ENCODE measurements at places on chromosomes 16 and 17. TPM values are rescaled to one million over a fixed set of nuclear protein-coding genes. Genes with fewer than 3 reads are reported as not detected.

SEZ6L2 gene
- 32.1 TPM for total RNA-seq

ZPBP2 gene
- not detected for total RNA-seq

VMO1 gene
- total RNA-seq, result 0.62 TPM

NPIPB4 gene
- total RNA-seq, result 66.8 TPM

PFN1 gene
- 53.0 TPM for total RNA-seq

PRR29 gene
- 0.78 TPM for total RNA-seq

ZNF830 gene
- 18.4 TPM for total RNA-seq

EVPL gene
- total RNA-seq, result not detected

CMTM1 gene
- 2.7 TPM for total RNA-seq

TBC1D3B gene
- 1.9 TPM for total RNA-seq

RNF227 gene
- total RNA-seq, result 7.3 TPM

FOXN1 gene
- not detected for total RNA-seq

KRTAP3-2 gene
- not detected for total RNA-seq

TBC1D3H gene
- total RNA-seq, result not detected

MYH10 gene
- 142 TPM for total RNA-seq

ACAP1 gene
- not detected for total RNA-seq

KRT33A gene
- total RNA-seq, result not detected

ZNF205 gene
- 18.9 TPM for total RNA-seq

FHOD1 gene
- total RNA-seq, result 2.5 TPM

ZDHHC7 gene
- 24.0 TPM for total RNA-seq

RPUSD1 gene
- total RNA-seq, result 11.2 TPM

Data from occipital lobe (tissue), 3 donors.